ENCODE measurements at places on chromosomes 6 and 20. TPM values are rescaled to one million over a fixed set of nuclear protein-coding genes. Genes with fewer than 3 reads are reported as not detected.

DNA sequence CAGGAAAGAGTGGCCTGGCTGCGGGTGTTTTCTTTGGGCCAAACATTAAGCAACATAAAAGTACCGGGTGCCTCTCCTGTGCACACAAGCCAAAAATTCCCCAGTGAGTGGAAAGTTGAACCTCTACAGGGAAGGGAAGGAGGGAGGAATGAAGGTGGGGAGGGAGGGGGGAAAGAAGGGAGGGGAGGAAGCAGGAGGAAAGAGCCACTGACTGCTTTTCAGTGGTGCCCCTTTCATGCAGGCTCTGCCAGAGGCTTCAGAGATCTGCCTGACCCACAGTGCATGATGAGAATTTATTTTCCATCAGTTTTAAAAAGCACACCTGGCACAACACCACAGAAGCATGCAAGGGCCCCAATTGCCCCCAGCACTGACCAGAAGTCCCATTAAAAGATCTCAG lies 27.5 kb upstream of the AVP start:
- DNase-seq: no peak

DNA sequence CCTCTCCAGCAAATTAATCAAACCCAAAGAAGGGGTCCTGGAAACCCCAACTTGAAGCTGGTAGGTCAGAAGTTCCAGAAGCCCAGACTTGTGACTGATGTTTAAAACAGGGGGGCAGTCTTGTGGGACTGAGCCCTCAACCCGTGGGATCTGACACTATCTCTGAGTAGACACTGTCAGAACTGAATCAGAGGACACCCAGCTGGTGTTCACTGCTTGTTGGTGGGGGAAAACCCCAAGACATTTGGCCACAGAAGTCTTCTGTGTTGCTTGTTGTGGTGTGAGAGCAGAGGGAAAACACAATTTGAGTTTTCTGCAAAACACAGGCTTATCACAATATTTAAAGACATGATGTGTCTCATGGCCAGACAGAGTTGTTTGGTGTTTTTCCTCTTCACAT lies 29.9 kb downstream of the KIF13A start:
- DNase-seq: no peak

DNA sequence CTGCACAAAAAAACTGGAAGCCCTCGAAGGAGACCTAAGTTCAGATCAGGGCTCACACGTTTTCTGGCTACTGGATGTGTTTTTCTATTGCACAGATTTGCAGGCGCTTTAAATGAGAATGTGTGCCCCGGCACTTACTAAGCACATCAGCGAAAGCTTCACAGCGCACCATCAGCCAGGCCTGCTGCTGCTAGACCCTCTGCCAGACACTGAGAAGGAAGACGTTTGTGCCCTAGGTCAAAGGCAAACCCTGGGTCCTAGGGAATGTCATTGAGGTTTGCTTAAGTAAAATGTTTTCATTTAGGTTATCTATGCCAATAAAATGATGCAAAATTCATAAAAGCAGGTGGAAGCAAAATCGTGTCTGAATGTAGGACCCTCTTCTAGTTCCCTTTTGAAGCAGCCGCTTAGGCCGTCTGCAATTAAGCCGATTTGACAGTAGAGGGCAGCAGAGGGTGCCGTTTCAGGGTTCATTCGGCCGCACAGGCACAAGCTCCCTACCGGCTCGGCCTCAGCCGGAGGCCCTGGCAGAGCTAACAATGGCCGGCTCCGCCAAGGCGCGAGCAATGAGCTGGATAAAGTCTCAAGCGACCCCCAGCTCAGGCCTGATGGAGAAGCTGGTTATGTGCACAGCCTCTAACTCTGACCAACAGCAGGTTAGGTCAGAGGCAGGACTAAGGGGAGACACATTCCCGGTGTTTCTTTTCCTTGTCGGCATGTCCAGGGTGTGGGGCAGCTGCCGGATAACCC lies 107.2 kb upstream of the FOXA2 start:
- DNase-seq: peak; percentile 77

DNA sequence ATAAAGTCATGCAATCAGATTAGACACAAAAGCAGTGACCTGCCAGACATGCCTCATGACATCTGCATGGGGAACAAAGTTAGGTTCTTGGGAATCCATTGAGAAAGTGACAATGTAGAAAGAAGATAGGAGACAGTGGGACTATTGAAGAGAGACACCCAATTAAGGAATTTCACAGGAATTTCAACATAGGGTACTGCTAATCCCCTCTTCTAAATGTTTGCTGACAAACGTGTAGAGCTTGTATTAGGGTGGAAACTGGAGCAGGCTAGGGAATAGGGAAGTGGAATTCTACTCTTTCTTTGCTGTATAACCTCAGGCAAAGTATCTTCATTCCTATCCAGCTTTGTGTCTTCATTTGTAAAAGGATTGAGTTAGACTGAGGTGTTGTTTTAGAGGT lies 409.4 kb upstream of the SASH1 start:
- DNase-seq: no peak

DNA sequence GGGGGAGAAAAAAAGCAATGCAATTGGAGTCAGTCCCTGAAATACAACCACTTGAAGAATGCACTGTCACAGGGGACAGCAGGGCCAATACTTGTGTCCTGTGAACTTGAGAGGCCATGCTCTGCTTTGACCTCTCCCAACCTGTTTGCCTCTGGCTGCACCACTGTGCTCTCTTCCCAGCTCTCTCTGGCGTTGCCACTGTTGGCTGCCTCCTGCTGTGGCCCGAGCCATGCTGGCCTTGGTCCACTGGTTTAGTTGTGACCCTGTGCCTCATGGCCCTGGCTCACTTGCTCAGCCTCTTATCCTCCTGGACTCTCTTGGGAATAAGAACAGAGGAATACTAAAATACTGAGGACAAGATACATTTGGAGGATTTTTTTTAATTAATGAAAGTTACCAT lies 14.5 kb upstream of the FBXO30 start:
- DNase-seq: no peak

GRCh38 chr6:87151781-87152525 lies 3.4 kb upstream of the ZNF292 start:
- DNase-seq: peak; percentile 54

DNA sequence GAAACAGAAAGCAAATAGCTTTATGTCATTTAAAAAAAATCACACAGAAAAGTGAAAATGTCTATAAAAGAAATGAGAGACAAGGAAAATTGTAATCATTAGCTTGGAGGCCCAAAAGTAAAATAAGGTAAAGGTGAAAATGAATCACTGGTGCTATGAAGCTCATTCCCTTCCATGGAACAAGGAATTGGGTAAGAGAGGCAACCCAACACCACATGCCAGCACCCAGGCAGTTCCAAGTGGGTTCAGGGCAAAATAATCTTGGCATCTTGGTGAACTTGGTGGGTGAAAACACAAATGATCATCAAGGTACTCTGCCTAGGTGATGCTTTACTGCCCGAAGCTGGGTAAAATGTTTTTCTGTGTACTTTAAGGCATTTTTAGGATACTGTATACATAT lies 16.7 kb downstream of the CST4 start:
- no peak for DNase-seq

DNA sequence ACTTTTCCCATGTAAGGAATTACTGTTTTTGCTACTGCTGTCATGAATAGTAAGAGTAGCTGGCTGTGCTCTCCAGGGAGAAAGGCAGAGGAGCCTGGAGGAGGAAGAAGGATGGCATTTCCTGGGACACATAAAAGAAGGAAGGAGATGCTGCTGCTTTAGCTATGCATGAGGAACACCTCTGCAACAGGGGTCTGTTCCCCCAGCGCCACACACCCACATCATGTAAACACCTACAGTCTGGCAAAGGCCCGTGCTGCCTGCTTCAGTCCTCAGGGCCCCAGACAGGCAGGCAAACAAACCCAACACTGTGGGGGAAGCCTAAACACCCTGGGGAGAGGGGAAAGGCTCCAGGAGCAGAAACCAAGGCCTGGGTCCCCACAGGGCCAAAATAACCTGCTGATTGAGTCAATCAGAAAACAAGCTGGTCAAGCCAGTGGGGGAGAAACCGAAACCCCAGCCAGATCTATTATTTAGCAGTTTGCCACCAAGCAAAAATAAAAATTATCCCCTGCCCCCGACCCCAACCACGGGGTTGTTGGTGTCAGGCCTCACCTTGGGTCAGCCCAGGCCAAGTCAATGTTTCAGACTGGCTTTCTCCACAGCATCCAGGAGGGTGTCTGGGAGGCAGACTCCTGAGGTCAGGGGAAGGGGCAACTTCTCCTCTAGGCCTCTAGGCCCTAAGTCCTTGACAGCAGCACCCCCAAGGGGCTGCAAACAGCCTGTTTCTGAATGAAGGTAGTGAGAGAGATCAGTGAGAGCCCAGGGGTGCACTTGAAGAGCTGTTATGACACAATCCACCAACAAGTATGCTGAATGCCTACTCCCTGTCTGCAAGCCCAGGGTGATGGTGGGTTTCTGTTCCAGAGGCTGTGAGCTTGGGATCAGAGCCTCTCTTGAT lies 34.6 kb upstream of the SCUBE3 start:
- DNase-seq: no peak

DNA sequence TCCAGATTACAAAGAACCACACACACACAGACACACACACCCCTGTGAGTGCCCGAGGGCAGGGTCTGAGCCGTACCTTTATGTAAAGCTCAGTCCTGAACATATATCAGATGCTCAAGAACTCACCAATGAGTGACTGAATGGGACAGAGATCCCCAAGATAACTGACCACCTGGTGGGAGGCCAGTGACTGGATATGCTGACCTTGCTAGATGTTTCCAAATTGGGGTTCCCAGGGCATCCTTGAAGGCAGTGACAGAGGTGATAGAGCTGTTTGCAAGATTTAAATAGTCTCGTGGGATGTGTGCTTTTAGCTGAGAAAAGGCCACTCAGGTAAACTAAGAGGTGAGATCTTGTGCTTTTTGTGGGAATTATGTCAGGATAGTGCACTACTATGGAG lies 39.3 kb downstream of the KCNK17 start:
- DNase-seq: no peak

DNA sequence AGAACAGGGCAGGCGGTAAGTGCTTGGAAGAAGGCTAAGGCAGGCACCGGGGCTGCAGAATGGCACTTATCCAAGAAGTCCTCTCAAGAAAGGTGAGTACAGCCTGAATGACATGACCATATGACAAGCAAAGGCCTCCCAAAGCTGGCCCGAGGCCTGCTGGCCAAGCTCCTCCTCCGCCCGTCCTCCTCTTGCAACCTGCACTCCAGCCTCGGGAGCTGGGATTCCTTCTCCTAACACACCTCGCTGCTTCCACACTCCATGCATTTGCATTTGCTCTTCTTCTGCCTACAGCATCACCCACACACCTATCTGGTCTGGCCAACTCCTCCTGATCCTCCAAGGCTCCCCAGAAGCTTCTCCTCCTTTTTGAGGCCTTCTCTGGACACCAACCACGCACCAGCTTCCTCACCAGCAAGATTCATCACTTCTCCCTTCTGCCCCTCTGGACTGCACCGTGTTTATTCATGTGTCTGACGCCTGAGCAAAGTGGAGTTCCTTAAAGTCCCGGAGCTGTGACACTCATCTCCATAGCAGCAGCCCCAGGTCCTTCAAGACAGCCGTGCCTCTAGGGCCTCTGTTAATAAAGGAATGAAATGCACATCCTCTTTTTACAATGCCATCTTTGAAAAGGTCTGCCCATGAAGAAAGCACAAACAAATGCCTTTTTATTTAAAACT lies 32.3 kb downstream of the CNKSR3 start:
- no peak for DNase-seq

DNA sequence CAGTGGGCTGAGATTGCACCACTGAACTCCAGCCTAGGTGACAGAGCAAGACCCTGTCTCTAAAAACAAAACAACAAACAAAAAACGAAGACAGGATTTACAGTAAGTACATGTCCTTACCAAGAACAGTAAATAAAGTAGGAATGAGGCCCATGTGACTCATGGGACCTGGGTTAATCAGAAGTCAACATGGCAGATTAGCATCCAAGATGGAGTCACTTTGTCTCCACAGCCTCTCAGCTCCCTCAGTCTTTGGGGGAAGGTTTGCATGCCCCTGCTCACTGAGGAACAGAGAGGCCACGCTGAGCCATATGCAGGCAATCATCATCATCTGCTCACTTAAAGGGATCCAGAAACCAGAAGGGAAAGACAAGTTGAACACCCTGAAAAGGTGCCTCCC lies 7.8 kb upstream of the MUC22 start:
- no peak for DNase-seq

DNA sequence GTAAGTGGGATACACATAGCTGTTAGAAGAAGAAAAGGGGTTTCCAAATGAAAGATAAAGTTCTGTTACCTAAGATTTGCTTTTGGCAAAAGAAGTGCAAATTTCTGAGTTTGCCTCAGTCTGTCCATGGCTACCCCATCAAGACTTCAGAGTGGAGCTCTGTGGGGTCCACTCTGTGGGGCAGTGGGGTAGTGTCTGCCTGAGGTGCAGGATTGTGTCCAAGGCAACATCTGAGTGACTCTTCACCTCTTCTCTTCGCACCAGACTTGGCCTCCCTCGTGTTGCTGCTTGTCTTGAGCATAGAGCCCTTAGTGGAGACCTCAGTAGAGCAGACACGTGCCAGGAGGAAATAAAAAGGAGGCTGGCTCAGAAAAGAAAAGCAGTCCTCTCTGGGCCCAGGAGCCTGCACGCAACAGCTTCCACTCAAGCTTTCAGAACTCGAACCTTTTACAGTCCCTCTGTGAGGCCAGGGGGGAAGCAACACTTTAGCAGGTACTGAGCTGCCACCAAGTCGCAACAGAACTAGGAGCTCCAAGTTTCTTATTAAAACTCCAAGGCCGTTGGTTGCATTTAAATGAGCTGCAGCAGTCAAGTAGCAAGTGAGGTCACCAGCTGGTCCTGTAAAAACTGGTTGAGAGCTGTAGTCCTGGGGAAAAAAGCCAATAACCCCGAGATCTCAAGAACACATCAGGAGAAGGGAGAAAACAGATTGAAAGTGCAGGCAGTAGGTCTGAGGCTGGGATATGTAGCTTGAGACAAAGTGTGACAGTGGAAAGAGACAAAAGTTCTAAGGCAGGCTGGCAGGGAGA lies 413.5 kb downstream of the CDC5L start:
- DNase-seq: no peak

- DNase-seq: no peak
Observed at GRCh38 chr6:11246722-11247121, 14.3 kb upstream of the NEDD9 start.

GRCh38 chr6:30463651-30464618 lies 25.4 kb upstream of the HLA-E start:
- peak; percentile 19 for DNase-seq

Gene HCK
- not detected for total RNA-seq

Gene NKX2-2
- total RNA-seq: not detected

Gene WFDC12
- not detected for total RNA-seq

Gene OR12D3
- not detected for total RNA-seq

Gene ORC3
- 14.3 TPM for total RNA-seq

Gene CPNE5
- total RNA-seq: 0.18 TPM

Gene SCAND1
- total RNA-seq: 161 TPM

Gene SLC22A23
- 7.8 TPM for total RNA-seq
